ENCODE measurements at places on chromosomes 13 and 19. TPM values are rescaled to one million over a fixed set of nuclear protein-coding genes. Genes with fewer than 3 reads are reported as not detected.

The ZNF91 gene
- 25.9 TPM for total RNA-seq

The ZNF470 gene
- 1.8 TPM for total RNA-seq

The DLL3 gene
- not detected for total RNA-seq

The PTGIR gene
- 2.8 TPM for total RNA-seq

The PSG5 gene
- not detected for total RNA-seq

The CD37 gene
- 9.6 TPM for total RNA-seq

The ZNF584 gene
- 12.6 TPM for total RNA-seq

The C19orf67 gene
- total RNA-seq, result not detected

The ZNF850 gene
- 5.0 TPM for total RNA-seq

The RINL gene
- total RNA-seq, result 4.9 TPM

The IL11 gene
- not detected for total RNA-seq

The LYPD5 gene
- 0.14 TPM for total RNA-seq

The SLC15A1 gene
- 8.4 TPM for total RNA-seq

The RFPL4A gene
- total RNA-seq, result not detected

The KIR2DL1 gene
- not detected for total RNA-seq

The IGFL3 gene
- not detected for total RNA-seq

The IFI30 gene
- 60.2 TPM for total RNA-seq

The RNF17 gene
- total RNA-seq, result 0.14 TPM

The TMEM38A gene
- total RNA-seq, result 3.1 TPM

The KLK12 gene
- not detected for total RNA-seq

The TUBA3C gene
- total RNA-seq, result not detected

The JAK3 gene
- total RNA-seq, result 7.1 TPM
